Posterior vena cava (tissue), 2 donors: ENCODE measurements at places on chromosomes 6 and 20. TPM values are rescaled to one million over a fixed set of nuclear protein-coding genes. Genes with fewer than 3 reads are reported as not detected.

- no peak for DNase-seq
Measured at GRCh38 chr20:36215778-36216177, 20.5 kb upstream of the AAR2 start.

Gene MYL9
- 3,095 TPM for total RNA-seq

Gene DPPA5
- total RNA-seq = not detected

GRCh38 chr6:143258945-143259344 lies 191.6 kb downstream of the ADAT2 start:
- no peak for DNase-seq

Gene IL17A
- total RNA-seq = not detected

Gene RAD21L1
- total RNA-seq = not detected

Gene CTAGE9
- total RNA-seq = not detected

Gene ELOVL2
- 0.23 TPM for total RNA-seq
